CD8-positive, alpha-beta T cell (primary cell): ENCODE measurements at places on chromosomes 6 and 20.

DNA sequence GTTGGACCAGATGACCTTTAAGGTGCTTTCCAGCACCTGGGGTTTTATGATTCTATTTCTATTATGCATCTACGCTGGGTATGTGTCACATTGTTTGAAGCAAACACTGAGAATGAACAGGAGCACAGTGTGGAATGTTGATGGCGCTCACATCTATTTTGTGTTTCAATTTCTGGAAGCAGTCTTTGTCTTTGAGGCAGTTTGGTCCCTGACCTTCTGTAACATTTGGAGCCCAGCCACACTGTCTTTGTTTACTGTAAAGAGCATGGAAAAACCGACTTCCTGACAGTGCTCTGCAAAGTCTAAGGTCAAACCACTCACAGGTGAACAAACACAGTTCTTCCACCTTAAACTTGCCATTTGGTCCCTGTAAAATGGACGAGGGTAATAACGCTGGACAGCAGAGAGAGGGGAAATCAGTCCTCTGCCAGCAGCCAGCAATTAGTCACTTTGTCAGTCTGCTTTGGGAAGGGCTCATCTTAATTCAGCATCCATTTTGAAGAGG, 155.5 kb downstream of the PRL start:
- no peak for DNase-seq

DNA sequence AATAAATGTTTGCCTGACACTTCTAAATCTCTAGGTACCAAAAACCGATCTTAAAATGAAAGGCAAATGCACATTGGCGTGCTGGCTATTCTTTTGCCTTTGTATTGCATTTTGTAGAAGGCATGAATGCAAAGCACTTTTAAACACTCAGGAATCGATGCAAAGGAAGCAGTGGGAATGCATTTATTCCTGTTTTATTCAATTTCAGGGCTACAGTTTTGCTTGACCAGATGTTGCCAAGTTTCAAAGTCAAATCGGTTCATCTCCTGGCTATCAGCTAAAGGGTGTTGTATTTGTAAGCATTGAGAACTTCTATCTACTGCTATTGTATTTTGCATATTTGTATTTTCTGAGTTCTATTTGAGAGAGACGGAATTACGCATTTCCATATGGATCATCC, 659.8 kb upstream of the SLC35B3 start:
- no peak for DNase-seq

DNA sequence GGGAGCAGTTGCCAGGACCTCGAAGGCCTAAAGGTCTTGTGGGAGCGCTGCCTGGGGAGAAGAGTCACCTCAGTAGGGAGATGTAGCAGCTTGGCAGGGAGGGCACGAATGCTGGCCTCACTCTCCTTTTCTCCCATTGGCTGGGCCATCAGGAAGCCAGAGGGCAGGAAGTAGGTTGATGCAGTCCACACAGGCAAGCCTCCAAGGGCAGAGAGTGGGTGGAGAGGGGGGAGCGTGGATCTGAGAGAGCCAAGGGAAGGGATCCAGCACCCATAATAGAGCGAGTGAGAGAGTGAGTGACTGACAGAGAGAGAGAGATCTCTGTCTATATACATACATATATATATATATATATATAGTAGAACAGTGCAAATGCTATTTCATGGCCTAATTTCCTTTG, 215.3 kb upstream of the LRFN2 start:
- no peak for DNase-seq

DNA sequence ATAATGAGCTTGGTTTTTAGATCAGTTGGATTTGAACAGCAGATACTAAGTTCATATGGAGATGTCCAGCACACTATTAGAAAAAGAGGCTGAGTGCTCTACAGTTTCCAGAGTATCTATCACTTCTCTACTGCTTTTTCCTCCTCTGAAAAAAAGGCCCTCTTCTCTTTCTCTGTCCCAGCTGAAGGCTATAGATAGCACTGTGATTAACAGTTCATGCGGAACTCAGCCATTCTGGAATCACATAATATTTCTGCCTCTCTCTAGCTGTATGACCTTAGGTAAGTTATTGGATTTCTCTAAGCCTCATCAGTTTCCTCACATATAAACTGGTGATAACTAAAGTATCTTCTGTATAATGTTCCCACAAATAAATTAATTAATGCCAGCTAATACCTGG, 184.1 kb downstream of the UBE3D start:
- DNase-seq = no peak
